ENCODE measurements at places on chromosomes 3 and 15. TPM values are rescaled to one million over a fixed set of nuclear protein-coding genes. Genes with fewer than 3 reads are reported as not detected.

ISLR gene
- 0.31 TPM for total RNA-seq

ADCY5 gene
- 0.10 TPM for total RNA-seq

TUSC7 gene
- total RNA-seq, result not detected

GUCA1C gene
- total RNA-seq, result not detected

PCOLCE2 gene
- total RNA-seq, result not detected

DNA sequence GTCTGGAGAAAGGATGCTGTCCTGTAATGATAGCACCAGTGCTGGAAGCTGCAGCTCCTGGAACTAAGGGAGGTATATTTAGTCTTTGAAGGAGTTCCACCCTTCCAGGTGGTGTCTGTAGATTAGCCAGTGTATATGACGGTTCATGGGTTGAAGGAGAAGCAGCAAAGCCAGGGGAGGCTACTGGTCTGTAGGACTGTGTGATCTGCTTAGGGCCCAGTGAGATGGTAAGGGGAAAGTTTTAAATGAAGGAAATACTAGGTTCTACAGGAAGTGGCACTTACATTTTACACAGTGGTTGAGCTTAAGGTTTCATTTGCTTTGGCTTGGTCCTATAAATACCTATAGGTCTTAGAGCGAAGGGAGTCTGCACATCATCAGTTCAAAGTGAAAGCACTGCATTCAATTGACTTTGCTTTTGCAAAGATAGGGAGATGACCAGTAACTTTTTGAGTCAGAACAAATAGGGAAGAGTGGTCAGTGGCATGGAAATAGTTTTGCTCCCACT, 5.6 kb downstream of the SLC25A38 start:
- DNase-seq, result no peak

- no peak for DNase-seq
These were observed 342.3 kb upstream of the DPPA4 start for GRCh38 chr3:109679664-109680063.

DNA sequence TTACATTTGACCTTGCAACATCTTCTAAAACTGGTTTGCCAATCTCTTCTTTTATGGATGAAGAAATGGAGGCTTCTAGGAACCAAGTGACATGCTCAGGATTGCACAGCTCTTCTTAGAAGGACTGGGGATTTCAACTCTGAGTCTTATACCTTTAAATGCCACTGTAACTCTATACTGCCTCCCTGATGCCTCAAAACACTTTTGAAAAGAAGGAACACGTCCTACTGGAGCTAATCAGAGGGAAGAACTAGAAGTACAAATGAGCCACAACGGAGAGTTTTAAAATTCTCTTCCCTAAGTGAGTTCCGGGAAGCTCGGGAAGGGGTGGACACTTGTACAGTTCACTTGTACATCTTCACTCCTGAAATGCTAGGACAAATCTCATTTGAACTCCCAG, 949 bp upstream of the MITF start:
- DNase-seq, result peak; percentile 47

- peak; percentile 73 for DNase-seq
These were observed 151.0 kb downstream of the TJP1 start for GRCh38 chr15:29670998-29671981.

DNA sequence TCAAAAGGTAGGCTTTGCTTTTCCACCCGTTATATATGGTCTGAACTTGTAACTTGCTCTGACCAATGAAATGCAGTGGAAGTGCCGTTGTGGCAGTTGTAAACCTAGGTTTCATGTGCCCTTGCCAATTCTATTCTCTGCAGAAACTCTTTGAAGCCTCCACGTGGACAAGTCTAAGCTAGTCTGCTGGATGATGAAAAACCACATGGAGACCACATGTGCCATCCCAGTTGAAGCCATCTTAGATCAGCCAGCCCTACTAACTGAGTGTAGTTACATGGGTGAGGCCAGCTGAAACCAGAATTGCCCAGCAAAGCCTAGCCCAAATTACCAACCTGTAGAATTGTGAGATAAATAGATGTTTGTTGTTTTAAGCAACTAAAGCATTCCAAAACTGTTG, 183.7 kb upstream of the KCNH8 start:
- no peak for DNase-seq

GRCh38 chr15:65204931-65205660, 6.2 kb downstream of the CILP start:
- no peak for DNase-seq

- no peak for DNase-seq
These were observed 104.7 kb downstream of the UACA start for GRCh38 chr15:70658641-70659040.

Measured in myocyte (in vitro differentiated cells).